AML-193 (cell line): ENCODE measurements at places on chromosomes 7 and 10.

DNA sequence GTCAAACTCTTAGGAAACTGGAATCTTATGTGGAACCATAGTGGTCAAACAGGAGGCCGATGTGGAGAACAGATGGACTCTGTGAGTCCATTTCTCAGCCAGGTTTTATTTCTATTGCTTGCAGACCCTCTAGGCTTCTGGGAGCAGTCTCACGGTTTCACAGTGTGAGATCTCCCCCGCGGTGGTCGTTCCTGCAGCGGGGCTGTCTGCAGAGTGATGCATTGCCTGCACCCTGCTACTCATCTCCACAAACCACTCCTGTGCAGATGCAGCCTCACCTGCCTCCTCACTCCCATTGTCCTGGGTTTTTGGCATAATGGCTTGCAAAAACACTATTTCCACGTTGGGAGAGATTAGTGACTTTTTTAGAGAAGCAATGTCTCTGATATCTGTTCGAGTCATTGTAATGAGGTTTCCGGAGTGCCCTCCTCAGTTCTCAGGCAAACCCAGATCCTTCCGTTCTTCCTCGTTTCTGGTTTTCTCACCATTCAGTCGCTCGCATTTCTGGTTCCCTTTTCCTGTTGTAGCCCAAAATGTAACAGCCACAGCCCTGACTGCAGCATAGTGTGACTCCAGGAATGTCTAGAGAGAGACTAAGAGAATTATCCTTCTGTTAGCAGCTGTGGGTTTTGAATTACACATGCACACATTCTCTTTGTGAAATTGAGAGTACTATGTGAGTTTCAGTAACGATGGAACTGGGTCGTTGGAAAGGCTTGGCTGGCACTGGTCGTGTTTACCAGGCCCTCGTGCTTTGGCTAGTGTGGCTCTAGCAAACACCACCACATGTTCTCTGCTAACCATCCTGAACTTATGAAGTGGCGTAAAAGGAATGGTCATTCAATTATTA is 30.2 kb downstream of the ACADSB start:
- DNase-seq, result no peak

GRCh38 chr10:69538461-69538860 is 34.8 kb downstream of the NEUROG3 start:
- DNase-seq, result no peak

- DNase-seq, result no peak
Observed at GRCh38 chr10:76405922-76406321, 974.5 kb downstream of the LRMDA start.

- DNase-seq, result no peak
Observed at GRCh38 chr10:20065814-20066213, 249.6 kb downstream of the PLXDC2 start.

DNA sequence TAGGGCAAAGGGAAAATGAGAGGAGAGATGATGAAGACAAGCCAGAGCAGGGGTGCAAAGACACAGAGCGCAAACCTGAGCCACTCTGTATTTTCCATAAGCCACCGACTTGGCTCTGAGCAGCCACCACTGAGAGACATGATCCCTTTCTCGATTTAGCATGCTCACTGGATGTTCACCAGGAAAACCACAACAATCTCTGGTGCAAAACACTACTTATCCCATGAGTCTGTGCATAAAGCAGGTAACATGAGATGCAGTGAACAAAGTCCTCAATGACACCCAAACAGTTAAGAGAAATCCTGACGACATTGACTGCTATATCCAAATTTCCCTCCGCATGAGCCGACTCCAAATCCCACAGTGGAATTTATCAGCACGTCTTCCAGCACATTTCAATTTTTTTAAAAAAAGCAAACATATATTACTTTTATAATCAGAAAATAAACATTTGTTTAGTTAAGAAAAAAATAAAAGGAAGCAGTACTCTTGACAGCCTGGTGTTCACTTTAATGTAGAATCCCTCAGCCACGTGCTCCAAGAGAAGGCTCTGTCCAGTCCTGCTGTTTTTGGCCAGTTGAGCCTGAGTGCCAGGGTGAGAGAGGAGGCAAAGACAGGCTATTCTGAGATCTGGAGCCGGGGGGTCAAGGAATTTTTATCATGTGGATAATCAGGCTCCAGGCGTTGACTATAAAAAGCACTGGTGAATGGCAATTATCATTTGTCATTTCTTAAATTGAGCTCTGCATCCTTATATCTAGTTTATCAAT is 238.4 kb downstream of the KCNMA1 start:
- DNase-seq, result no peak

GRCh38 chr10:105742184-105742583 is 1101.1 kb downstream of the SORCS3 start:
- DNase-seq, result no peak

DNA sequence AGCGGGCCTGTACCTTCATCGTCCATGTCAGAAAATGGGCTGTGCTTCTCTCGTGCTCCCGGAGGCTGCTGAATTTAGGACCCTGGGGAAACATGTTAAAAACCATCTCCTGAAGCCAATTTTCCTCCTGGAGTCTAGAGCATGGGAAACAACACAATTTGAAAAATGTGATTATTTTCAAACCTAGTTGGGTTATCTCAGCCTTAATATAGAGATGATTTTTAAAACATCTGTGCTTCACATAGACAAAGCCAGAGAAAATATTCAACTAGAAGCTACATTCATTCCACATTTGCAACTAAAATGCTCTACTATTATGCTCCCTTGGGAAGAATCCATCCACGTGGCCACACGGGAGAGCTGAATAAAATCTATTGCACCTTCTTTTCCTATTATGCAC is 225.9 kb upstream of the TMEM72 start:
- DNase-seq, result no peak

- DNase-seq, result no peak
Observed at GRCh38 chr7:85688712-85689111, 501.9 kb upstream of the SEMA3D start.

GRCh38 chr7:1331561-1332467 is 99.1 kb downstream of the UNCX start:
- DNase-seq, result no peak

- DNase-seq, result no peak
Observed at GRCh38 chr10:12561307-12561706, 212.0 kb downstream of the CAMK1D start.

DNA sequence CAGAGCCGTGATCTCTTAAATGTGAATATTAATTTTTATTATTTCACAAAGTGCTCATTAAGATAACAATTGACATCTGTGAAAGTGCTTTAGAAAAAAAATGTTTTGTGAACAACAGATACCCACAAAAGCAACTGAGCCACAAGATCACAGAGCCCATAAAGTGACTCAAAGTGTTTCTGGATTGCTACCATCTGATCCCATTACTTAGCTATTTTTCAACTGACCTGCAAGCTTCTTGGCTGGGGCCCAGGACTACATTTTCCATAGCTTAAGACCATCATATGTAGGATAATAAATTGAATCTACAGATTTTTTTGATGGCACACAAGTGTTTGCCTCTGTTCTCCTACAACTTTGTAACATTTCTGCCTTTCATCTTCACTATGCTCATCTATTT is 674.4 kb downstream of the PHTF2 start:
- DNase-seq, result no peak

- DNase-seq, result no peak
Observed at GRCh38 chr10:7857262-7857661, 39.0 kb downstream of the TAF3 start.

DNA sequence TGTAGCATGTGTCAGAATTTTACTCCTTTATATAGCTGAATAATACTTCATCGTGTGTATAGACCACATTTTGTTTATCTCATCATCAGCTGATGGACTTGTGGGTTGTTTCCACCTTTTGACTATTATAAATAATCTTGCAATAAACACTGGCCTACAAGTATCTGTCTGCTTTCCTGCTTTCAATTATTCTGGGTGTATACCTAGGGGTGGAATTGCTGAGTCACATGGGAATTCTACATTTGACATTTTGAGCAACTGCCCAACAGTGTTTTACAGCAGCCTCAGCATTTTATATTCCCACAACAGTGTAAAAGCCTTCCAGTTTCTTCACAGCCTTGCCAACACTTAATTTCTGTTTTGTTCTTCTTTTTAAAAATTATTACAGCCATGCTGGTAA is 200.3 kb upstream of the PRSS1 start:
- DNase-seq, result no peak

GRCh38 chr7:2482725-2483451 is 6.7 kb upstream of the GRIFIN start:
- DNase-seq, result no peak

DNA sequence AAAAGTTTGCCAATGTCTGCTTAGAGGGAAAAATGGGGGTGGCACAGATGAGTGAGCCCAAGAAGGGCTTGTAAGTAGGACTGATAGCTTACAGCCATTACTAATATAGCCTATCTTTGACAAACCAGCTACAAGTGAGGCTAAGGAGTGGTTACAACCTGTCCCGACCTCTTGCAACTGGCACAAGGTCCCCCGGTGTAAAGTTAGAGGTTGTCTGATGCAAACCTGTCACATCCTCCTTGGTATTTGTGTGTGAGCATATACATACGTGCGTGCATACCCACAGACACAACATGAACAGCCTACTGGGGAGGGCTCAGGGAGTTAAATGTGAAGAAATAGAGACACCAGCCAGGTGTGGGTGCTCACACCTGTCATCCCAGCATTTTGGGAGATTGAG is 14.6 kb downstream of the ADAP1 start:
- no peak for DNase-seq

GRCh38 chr7:158508802-158509385 is 78.7 kb downstream of the PTPRN2 start:
- DNase-seq, result no peak

DNA sequence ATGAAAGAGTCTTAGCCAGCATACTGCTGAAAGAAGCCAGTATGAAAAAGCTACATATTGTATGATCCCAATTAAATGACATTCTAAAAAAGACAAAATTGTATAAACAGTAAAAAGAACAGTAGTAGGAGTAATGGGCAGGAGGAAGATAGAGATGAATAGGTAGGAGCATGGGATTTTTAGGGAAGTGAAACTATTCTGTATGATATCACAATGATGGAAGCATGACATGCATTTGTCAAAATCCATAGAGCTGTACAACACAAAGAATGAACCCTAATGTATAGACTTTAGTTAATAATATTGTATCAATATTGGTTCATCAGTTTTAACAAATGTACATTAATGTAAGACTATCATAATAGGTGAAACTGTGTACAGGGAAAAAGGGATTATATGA is 147.9 kb downstream of the IMMP2L start:
- no peak for DNase-seq

DNA sequence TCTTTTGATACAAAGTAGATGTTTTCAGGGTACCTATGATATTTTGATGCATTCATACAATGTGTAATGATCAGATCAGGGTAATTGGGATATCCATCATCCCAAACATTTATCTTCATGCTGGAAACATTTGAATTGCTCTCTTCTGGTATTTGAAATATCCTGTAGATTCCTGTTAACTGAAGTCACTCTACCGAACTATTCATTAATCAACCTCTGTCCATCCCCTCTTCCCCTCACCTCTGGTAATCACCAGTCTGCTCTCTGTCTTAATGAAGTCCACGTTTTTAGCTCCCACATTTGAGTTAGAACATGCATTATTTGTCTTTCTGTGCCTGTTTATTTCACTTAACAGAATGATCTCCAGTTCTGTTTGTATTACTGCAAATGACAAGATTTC is 11.3 kb downstream of the MTG1 start:
- no peak for DNase-seq

- DNase-seq, result no peak
Observed at GRCh38 chr7:94396596-94396995, 1.9 kb downstream of the COL1A2 start.

DNA sequence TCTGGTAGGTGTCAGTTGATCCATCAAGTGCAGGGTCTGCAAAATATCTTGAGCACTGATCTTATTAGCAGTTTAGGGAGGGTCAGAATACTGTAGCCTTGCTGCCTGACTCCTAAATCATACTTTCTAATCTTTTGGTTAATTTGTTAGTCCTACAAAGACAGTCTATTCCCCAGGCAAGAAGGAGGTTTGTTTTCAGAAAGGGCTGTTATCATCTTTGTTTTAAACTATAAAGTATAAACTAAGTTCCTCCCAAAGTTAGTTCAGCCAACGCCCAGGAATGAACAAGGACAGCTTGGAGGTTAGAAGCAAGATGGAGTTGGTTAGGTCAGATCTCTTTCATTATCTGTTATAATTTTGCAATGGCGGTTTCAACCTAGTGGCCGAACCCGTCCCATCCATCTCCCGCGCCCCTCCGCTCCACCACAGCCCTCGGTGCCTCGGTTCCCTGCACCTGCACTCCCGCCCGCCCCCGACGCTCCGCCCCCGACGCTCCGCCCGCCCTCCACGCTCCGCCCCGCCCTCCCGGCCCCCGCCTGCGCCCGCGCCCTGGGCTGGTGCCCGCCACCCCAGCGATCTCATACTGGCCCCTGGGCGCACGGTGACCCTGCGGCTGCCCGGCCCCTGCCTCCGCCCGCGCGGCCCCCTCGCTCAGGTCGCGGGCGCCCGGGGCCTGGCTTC is at the start of gene ADCK2:
Gene ADCK2 (plus strand): TSS at position 564 of the 681 bp plus-strand sequence. CDS start 386 bp downstream, outside the sequence.
- no peak for DNase-seq

DNA sequence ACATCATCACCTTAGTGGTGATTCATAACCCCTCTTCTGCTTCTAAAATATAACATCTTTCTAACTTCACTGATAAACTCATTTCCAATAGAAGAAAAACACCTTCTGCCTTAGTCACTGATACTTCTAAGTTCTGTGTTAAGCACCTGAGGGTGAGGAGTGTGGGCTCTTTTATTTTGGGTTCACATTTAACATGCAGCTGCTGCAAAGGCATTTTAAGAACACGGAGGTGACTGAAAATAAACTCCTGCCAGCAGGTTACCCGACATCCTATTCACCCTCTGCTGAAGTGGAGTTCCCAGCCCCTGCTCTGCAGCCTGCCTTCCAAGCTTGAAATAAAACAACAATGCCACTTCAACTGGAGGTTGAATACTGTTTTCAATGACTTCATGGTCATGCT is 202.9 kb upstream of the PLXNA4 start:
- no peak for DNase-seq

DNA sequence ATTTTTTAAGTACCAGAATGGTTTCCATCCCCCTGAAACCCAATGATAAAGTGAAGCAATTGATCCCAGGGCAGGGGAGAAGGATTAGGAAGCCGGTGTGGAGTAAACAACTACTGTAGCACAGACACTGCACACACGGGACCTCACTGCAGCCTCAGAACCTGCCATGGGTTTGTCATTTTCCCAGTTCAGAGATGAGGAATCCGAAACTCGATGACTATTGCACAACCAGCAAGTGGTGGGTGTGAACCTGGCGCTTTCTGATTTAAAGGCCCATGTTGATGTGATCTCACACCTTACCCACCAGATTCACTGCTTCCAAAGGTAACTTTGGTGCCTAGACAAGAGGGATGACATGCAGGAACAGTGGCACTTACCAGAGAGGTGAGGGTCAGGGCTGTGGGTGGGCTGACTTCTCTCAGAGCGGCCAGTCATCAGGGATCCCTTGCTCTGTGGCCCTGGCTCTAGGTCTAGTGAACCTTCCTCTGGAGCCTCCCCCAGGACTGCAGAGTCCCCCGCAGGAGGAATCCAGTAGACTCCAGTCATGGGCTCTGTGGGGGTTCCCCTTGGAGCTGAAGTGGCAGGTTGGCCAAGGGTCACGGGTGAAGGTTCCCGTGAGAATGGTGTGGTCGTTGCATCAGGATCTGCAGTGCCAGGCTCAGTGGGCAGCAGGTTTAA is 62.8 kb downstream of the PKD1L1 start:
- no peak for DNase-seq

GRCh38 chr10:77332256-77332655 is 305.4 kb downstream of the KCNMA1 start:
- no peak for DNase-seq

GRCh38 chr7:133115596-133115995 is 33.7 kb upstream of the CHCHD3 start:
- no peak for DNase-seq
